ENCODE measurements at places on chromosomes 1 and 21. TPM values are rescaled to one million over a fixed set of nuclear protein-coding genes. Genes with fewer than 3 reads are reported as not detected.

BSND gene
- 0.15 TPM for total RNA-seq

OR2L8 gene
- 0.73 TPM for total RNA-seq

SH2D1B gene
- total RNA-seq = 0.33 TPM

THEM5 gene
- total RNA-seq = not detected

GON4L gene
- 56.4 TPM for total RNA-seq

TCHHL1 gene
- not detected for total RNA-seq

PLD5 gene
- 0.44 TPM for total RNA-seq

CA6 gene
- total RNA-seq = not detected

ESPN gene
- total RNA-seq = 10.8 TPM

AMY1A gene
- not detected for total RNA-seq

FCGR3A gene
- 23.9 TPM for total RNA-seq

NFASC gene
- total RNA-seq = 19.5 TPM

C1QB gene
- 172 TPM for total RNA-seq

DIO1 gene
- 8.2 TPM for total RNA-seq

CD2 gene
- 1.4 TPM for total RNA-seq

BGLAP gene
- 2.9 TPM for total RNA-seq

CHD5 gene
- total RNA-seq = 0.15 TPM

AMIGO1 gene
- 9.5 TPM for total RNA-seq

TMPRSS15 gene
- not detected for total RNA-seq

HMGCS2 gene
- total RNA-seq = 23.0 TPM

CLIC6 gene
- total RNA-seq = 10.0 TPM

MEGF6 gene
- 19.3 TPM for total RNA-seq

ADORA1 gene
- 0.64 TPM for total RNA-seq

CFHR1 gene
- total RNA-seq = not detected

BRINP2 gene
- total RNA-seq = 1.5 TPM

CDC7 gene
- total RNA-seq = 4.1 TPM

All from breast epithelium (tissue), 4 donors.